ENCODE measurements at places on chromosomes 3 and 15.

GRCh38 chr3:62688050-62688449, 187.2 kb downstream of the CADPS start:
- no peaks in the 10 kb centered on the region for H3K27me3 ChIP-seq
- no peaks in the 10 kb centered on the region for H3K4me1 ChIP-seq
- H3K36me3 ChIP-seq: no peaks in the 10 kb centered on the region
- H3K27ac ChIP-seq: no peak overlapping the region
- DNase-seq: no peak

GRCh38 chr15:84681831-84682230, 23.8 kb upstream of the NMB start:
- H3K27ac ChIP-seq: no peak overlapping the region
- no peaks in the 10 kb centered on the region for H3K4me1 ChIP-seq
- no peaks in the 10 kb centered on the region for H3K27me3 ChIP-seq
- no peak overlapping the region for H3K4me3 ChIP-seq
- H3K36me3 ChIP-seq: peaks cover 18% of the 10 kb centered on the region

GRCh38 chr3:71779674-71780377, 5.1 kb downstream of the PROK2 start:
- no peak overlapping the region for H3K4me3 ChIP-seq
- peaks cover 8% of the 10 kb centered on the region for H3K4me1 ChIP-seq
- H3K27ac ChIP-seq: no peak overlapping the region
- H3K27me3 ChIP-seq: peaks cover 41% of the 10 kb centered on the region

- no peaks in the 10 kb centered on the region for H3K27me3 ChIP-seq
- H3K4me3 ChIP-seq: no peak overlapping the region
- peaks cover 69% of the 10 kb centered on the region for H3K36me3 ChIP-seq
- H3K4me1 ChIP-seq: no peaks in the 10 kb centered on the region
These were observed 15.1 kb downstream of the MTHFS start for GRCh38 chr15:79881668-79882067.

- no peaks in the 10 kb centered on the region for H3K27me3 ChIP-seq
- H3K27ac ChIP-seq: no peak overlapping the region
- H3K4me3 ChIP-seq: no peak overlapping the region
These were observed 124.7 kb upstream of the RAD18 start for GRCh38 chr3:9087831-9088413.

- H3K36me3 ChIP-seq: peaks cover 6% of the 10 kb centered on the region
- no peak overlapping the region for H3K27ac ChIP-seq
- no peak for DNase-seq
- peak overlapping the region; percentile 71 for H3K4me3 ChIP-seq
These were observed 1.1 kb downstream of the EAF2 start for GRCh38 chr3:121836064-121836463.

GRCh38 chr3:177308911-177309310, 111.6 kb upstream of the TBL1XR1 start:
- no peaks in the 10 kb centered on the region for H3K27me3 ChIP-seq
- no peak overlapping the region for H3K27ac ChIP-seq
- H3K36me3 ChIP-seq: no peaks in the 10 kb centered on the region
- DNase-seq: no peak
- H3K4me1 ChIP-seq: no peaks in the 10 kb centered on the region

DNA sequence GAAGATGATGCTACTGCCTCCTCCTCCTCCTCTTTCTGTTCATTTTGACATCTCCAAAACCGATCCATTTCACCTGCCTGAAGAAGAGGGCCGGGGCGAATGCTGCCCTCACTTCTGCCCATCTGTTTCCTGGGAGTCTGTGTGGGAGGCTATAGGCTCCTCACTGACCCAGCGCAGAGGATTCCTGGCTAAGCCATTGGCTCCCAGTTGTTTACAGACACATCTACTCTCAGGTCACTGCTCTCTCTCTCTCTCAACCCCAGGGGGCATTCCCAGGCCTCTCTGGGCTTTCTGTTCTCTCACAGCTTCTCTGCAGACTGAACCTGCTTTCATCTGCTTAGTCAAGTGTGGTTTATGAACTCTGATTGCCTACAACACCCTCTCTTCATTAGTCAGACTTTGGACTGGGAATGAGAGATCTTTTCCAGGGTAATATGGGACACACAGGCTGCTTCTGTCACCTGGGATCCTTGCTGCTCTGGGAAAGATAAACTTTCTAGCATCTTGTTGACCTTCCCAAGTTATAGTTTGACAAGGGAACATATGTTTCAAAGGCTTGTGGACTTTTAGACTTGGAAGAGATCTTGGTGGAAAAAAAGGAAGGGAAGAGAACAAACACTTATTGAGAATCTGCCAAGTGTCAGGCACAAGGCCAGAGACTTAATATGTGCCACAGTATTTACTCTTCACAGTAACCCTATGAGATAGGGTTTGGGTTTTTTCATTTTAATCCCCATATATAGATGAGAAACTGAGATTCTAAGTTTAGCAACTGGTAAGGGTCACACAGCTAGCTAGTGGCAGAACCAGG, 30.2 kb upstream of the USP3 start:
- peak overlapping the region; percentile 52 for H3K27ac ChIP-seq
- peaks cover 41% of the 10 kb centered on the region for H3K4me1 ChIP-seq
- H3K36me3 ChIP-seq: no peaks in the 10 kb centered on the region
- DNase-seq: peak; percentile 22
- no peak overlapping the region for H3K4me3 ChIP-seq

DNA sequence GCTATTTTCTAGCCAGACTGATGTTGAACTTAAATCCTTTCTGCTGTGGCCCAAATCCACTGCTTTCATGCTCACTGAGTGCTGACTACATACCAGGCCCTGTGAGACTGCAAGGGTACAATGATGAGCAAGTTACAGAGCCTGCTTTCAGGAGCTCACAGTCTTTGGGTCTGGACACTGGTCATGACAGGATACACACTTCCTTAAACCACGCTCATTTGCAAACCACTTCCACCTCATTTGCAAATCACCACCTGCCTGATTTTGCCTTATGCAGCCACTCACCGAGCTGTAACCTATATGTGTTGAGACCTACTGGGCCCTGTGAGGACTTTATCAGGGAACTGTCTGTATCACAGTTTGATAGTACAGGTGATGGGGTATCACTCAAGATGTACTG, 50.2 kb upstream of the LRRC58 start:
- H3K27ac ChIP-seq: no peak overlapping the region
- no peaks in the 10 kb centered on the region for H3K4me1 ChIP-seq
- DNase-seq: no peak

DNA sequence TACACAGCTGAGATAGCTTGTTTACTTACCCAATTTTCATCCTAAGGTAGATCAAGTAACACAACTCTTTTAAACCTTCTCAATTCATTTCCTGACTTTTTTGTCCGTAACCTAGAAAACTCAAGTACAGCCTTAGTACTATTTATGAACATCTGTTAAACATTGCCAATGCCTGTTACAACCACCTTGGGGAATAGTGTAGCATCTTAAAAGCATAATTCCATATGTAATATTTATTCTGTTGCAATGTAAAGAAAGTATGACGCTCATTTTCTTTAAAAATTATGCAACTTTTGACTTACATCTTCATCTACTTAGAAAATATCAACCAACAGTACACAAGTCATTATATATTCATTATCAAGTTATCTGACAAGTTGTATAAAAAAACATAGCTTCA, 54.6 kb downstream of the SUCLG2 start:
- peak overlapping the region; percentile 26 for H3K27ac ChIP-seq
- no peak overlapping the region for H3K4me3 ChIP-seq
- no peaks in the 10 kb centered on the region for H3K27me3 ChIP-seq
- H3K4me1 ChIP-seq: peaks cover 30% of the 10 kb centered on the region
- no peaks in the 10 kb centered on the region for H3K36me3 ChIP-seq
- DNase-seq: no peak

GRCh38 chr3:56132762-56133161, 335.5 kb downstream of the ERC2 start:
- H3K36me3 ChIP-seq: no peaks in the 10 kb centered on the region
- H3K27me3 ChIP-seq: no peaks in the 10 kb centered on the region
- H3K4me3 ChIP-seq: no peak overlapping the region
- H3K4me1 ChIP-seq: no peaks in the 10 kb centered on the region
- no peak for DNase-seq

- no peak overlapping the region for H3K27ac ChIP-seq
- DNase-seq: no peak
- H3K27me3 ChIP-seq: no peaks in the 10 kb centered on the region
- H3K4me3 ChIP-seq: no peak overlapping the region
- H3K36me3 ChIP-seq: no peaks in the 10 kb centered on the region
These were observed 30.1 kb upstream of the FILIP1L start for GRCh38 chr3:100144255-100144866.
